Progenitor cell of endocrine pancreas (in vitro differentiated cells): ENCODE measurements at places on chromosomes 5 and 9.

GRCh38 chr5:160555971-160556631 is 134.4 kb downstream of the PTTG1 start:
- DNase-seq, result no peak
- peaks cover 6% of the 10 kb centered on the region for H3K4me1 ChIP-seq
- H3K27ac ChIP-seq, result no peak overlapping the region
- H3K36me3 ChIP-seq, result no peaks in the 10 kb centered on the region
- no peaks in the 10 kb centered on the region for H3K27me3 ChIP-seq
- H3K4me3 ChIP-seq, result no peak overlapping the region

DNA sequence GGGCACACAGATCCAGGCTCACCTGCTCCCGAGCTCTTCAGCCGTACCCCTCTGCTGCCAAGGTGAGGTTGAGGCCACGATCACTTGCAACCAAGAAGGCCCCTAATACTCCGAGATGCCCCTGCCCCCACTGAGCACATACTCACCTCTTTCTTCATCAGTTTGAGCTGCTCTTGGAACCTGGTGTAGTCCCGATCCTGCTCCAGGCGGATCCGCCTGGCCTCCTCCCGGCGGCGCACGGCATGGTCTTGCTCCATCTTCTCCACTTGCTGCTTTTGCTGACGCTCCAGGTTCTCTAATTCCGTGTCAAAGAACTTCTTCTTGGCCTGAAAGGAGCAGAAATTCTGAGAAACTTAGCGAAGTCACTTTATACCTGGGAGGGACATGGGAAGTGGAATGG is 75.7 kb upstream of the FBXW11 start:
- no peaks in the 10 kb centered on the region for H3K36me3 ChIP-seq
- no peak overlapping the region for H3K4me3 ChIP-seq
- H3K27me3 ChIP-seq, result no peaks in the 10 kb centered on the region
- no peaks in the 10 kb centered on the region for H3K4me1 ChIP-seq

GRCh38 chr5:141850786-141851185 is 27.4 kb downstream of the PCDH1 start:
- H3K27ac ChIP-seq, result peak overlapping the region; percentile 96
- H3K27me3 ChIP-seq, result no peaks in the 10 kb centered on the region
- peak overlapping the region; percentile 68 for H3K4me3 ChIP-seq
- DNase-seq, result no peak
- H3K4me1 ChIP-seq, result peaks cover 14% of the 10 kb centered on the region
- no peaks in the 10 kb centered on the region for H3K36me3 ChIP-seq

GRCh38 chr5:102561894-102562760 is 63.3 kb upstream of the SLCO6A1 start:
- no peak overlapping the region for H3K4me3 ChIP-seq
- no peaks in the 10 kb centered on the region for H3K4me1 ChIP-seq
- no peak overlapping the region for H3K27ac ChIP-seq
- no peaks in the 10 kb centered on the region for H3K27me3 ChIP-seq
- DNase-seq, result no peak

DNA sequence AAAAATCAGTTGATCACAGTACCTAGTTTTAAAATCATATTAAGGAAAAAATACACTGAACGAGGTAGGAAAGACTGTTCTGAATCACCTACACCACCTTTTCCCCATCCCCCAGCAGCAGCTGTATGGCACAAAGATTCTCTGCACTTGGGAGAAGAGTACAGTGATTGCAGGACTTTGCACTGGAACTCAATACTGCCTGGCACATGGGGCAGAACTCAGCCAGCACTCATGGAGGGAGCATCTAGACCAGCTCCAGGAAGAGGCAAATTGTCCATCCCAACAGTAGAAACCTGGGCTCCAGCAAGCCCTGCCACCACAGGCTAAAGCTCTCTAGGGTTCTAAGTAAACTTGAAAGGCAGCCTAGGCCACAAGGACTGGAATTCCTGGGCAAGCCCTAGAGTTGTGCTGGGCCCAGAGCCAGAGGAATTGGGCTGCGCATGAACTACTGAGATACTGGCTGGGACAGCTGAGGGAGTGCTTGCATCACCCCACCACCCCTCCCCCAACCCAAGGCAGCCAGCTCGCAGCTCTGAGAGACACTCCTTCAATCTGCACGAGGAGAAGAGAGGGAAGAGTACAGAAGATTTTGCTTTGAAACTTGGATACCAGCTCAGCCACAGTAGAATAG is 654.4 kb upstream of the CDH6 start:
- no peaks in the 10 kb centered on the region for H3K27me3 ChIP-seq
- no peaks in the 10 kb centered on the region for H3K4me1 ChIP-seq
- no peak overlapping the region for H3K4me3 ChIP-seq
- H3K27ac ChIP-seq, result no peak overlapping the region
- no peaks in the 10 kb centered on the region for H3K36me3 ChIP-seq
- DNase-seq, result no peak

- H3K4me1 ChIP-seq, result peaks cover 5% of the 10 kb centered on the region
- H3K27me3 ChIP-seq, result peaks cover 7% of the 10 kb centered on the region
- H3K4me3 ChIP-seq, result no peak overlapping the region
Measured at GRCh38 chr9:113298311-113298710, 4.9 kb downstream of the RNF183 start.

GRCh38 chr9:114619191-114619761 is 8.2 kb downstream of the TMEM268 start:
- no peak for DNase-seq
- H3K4me1 ChIP-seq, result no peaks in the 10 kb centered on the region
- peak overlapping the region; percentile 41 for H3K27ac ChIP-seq
